Dorsolateral prefrontal cortex (tissue), 122 donors: ENCODE measurements at places on chromosomes 12 and 14.

- no peak for DNase-seq
Observed at GRCh38 chr14:52153939-52154338, 85.1 kb upstream of the NID2 start.

- DNase-seq = no peak
Observed at GRCh38 chr14:39988939-39989338, 556.7 kb upstream of the FBXO33 start.

- DNase-seq = no peak
Observed at GRCh38 chr12:108640802-108641445, 7.2 kb upstream of the SELPLG start.

DNA sequence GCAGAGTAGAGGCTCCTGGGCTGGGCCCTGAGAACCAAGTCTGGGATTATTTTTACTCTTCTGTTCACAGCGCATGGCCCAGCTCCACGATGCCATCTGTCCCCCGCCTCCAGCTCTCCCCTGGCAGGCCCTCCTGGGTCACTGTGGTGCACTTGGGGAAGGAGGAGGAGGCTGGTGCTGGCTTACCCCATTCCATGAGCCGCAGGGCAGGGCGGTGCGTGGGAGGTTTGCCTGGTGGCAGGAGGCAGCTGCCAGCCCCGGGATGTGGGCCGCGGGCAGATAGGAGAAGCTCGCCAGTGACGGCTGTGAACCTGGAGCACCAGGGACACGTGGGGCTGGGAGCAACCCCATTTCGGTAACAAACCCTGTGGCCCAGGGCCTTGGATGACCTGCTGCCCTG is 23.2 kb downstream of the TEAD4 start:
- DNase-seq = peak; percentile 63

GRCh38 chr12:88895634-88896033 is 315.4 kb upstream of the KITLG start:
- no peak for DNase-seq

DNA sequence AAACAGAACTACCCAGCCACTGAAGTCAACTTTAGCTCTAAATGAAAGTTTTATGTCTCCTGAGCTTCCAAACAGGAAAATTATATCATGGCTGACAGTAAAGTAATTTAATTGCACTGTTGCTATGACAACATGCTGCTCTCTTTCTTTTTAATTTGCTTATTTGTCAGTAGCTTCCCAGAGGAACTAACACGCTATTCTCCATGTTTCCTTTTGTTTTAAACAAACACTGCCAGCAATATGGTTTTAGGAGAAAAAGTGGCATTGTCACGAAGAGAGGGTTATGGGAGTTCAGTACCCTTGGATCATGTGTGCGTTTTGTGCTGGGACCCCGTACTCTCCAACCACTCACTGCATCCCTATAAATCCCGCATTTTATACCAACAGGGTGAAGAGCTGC is 1.9 kb downstream of the FOXN3 start:
- no peak for DNase-seq

- peak; percentile 53 for DNase-seq
Observed at GRCh38 chr12:78863482-78864402, 832 bp upstream of the SYT1 start.
